ENCODE measurements at places on chromosomes 1 and 21.
A peak's percentile ranks its signal among the peaks of the same experiment; 100 is the strongest.

DNA sequence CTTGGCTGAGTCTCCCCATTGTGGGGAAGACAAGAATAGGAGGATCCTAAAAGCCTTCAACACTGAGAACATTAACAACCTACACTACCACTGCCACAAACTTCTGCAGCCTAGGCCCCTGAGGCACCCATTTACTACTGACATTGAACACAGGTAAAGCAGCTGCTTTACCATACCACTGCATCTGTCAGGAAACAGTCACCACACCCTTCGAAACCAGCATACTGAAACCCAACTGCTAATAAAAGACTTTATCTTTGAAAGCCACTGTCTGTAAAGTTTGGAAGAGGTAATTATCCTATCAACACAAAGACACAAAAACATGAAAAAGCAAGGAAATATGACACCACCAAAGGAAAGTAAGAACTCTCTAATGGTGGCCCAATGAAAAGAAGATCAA is 7.4 kb downstream of the IFNAR1 start:
- DNase-seq: no peak

GRCh38 chr1:102529446-102529845 is 532.7 kb upstream of the OLFM3 start:
- DNase-seq: no peak

GRCh38 chr21:39119891-39120290 is 63.4 kb downstream of the PSMG1 start:
- no peak for DNase-seq

GRCh38 chr1:220370041-220370700 is 97.9 kb upstream of the RAB3GAP2 start:
- DNase-seq: no peak

DNA sequence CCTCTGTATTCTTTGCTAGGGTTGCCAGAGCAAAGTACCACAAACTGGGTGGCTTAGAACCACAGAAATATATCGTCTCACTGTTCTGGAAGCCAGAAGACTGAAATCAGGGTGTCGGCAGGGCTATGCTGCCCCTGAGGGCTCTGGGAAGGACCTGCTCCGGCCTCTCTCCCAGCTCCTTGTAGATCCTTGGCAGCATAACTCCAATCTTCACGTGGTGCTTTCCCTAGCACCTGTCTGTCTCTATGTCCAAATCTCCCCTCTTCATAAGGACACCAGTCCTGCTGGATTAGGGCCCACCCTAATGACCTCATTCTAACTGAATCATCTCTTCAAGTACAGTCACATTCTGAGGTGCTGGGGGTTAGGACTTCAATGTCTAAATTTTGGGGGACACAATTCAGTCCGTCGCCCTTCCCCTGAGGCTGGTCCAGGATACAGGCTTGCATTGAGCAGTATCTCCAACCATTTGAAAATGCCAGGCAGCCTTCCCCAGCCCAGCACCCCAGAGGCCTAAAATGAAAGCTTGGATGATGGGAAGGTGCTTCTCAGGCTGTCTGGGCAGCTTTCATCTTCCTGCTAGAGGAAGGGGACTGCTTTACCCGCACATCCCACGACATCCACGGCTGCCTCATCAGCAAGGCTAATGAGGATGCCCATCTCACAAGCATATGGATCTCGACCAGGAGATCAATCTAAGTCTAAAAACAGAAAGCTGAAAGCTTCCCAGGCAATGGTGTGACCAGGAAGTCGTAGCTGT is 24.7 kb downstream of the TRIM67 start:
- no peak for DNase-seq

DNA sequence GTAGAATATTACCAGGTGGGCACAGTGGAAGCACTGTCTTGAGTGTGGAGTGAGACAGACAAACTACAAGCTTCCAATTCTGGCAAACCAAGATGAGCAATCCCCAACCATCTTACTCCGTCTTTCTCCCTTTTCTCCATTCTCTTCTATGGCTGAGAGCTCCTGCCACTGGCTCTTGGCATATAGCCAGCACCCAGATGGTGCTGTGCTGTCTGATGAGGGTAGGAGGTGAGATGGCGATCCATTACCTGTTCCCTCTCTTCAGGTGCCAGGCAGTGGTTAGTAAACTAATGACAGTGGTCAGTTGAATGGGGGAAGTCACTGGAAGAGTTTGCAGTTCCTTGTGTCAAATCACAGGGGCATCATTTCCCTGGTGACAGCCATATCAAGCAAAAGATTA is 108.4 kb downstream of the FNBP1L start:
- DNase-seq: no peak

DNA sequence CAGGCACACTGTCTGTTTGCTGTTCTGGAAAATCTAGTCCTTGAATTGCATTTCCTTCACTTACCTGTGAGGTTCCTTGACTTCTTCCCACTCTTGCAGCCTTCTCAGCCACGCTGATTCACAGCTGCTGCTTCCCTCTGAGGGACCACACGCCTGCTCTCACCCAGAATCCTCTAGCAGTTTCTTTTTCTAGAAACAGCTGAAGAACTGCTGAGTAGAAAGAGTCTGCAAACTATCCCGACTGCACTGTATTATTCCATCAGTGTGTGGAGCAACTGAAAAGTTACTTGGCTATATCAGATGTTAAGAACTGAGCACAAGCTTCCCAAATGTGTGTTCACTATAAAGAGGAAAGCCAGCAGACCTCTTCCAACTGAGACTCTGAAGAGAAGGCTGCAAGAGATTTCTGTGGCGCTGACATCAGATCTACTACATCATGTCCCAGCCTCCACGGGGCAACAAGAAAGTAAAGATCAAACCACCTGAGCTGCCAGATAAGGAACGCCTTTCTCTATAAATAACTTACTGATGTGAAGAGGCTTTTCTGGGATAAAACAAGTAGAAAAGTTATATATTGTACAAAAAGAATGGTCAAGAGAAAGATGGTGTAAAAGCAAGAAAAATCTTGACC is 226.6 kb downstream of the RERE start:
- DNase-seq: no peak

- no peak for DNase-seq
These were observed 98.0 kb upstream of the C1orf105 start for GRCh38 chr1:172322219-172323061.

DNA sequence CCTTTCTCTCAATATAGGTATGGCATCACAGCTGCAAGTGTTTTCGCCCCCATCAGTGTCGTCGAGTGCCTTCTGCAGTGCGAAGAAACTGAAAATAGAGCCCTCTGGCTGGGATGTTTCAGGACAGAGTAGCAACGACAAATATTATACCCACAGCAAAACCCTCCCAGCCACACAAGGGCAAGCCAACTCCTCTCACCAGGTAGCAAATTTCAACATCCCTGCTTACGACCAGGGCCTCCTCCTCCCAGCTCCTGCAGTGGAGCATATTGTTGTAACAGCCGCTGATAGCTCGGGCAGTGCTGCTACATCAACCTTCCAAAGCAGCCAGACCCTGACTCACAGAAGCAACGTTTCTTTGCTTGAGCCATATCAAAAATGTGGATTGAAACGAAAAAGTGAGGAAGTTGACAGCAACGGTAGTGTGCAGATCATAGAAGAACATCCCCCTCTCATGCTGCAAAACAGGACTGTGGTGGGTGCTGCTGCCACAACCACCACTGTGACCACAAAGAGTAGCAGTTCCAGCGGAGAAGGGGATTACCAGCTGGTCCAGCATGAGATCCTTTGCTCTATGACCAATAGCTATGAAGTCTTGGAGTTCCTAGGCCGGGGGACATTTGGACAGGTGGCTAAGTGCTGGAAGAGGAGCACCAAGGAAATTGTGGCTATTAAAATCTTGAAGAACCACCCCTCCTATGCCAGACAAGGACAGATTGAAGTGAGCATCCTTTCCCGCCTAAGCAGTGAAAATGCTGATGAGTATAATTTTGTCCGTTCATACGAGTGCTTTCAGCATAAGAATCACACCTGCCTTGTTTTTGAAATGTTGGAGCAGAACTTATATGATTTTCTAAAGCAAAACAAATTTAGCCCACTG is 11.5 kb downstream of the HIPK1 start:
- peak; percentile 95 for DNase-seq

- peak; percentile 93 for DNase-seq
These were observed 20.4 kb upstream of the UBXN10 start for GRCh38 chr1:20165522-20165951.

- DNase-seq: no peak
These were observed 33.8 kb downstream of the STIL start for GRCh38 chr1:47280142-47280541.

DNA sequence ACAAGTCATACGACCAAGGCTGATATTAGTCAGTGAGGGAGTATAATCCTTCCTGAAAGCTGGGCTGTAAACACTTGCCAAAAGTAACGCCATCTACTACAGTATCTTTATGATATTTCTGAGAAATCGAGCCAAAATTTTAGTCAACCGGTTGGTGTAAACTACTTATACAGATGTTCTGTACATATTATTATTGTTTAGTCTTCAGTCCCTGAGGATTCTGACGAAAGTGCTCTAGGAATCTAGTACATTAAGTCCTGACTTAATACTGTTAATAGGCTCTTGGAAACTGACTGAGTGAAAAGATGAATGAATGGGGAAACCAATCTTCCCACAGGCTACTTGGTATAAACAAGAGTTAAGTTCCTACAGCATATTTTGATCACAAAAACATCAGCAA is 274.3 kb downstream of the USP25 start:
- no peak for DNase-seq

GRCh38 chr1:68617942-68618341 is 121.1 kb upstream of the DEPDC1 start:
- DNase-seq: no peak

GRCh38 chr1:208641579-208642280 is 397.5 kb upstream of the PLXNA2 start:
- no peak for DNase-seq

DNA sequence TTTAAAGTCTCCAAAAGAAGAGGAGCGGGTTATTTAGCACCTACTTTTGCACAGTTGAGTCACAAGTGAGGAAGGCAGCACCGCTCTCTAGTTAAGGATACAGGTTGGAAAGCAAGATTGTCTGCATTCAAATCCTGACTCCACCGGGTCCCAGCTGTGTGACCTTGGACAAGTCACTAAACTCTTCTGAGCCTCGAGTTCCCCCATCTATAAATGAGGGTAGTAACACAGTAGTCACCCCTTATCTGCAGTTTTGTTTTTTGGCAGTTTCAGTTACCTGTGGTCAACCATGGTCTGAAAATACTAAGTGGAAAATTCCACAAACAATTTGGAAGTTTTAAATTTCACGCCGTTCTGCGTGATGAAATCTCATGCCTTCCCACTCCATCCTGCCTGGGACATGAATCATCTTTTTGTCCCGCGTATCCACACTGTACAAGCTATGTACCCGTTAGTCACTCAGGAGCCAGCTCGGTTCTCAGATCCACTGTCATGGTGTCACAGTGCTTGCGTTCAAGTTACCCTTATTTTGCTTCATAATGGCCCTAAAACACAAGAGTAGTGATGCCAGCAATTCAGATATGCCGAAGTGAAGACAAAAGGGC is 49.4 kb downstream of the CAPZB start:
- DNase-seq: no peak

GRCh38 chr1:107993920-107994319 is 28.9 kb upstream of the VAV3 start:
- DNase-seq: no peak

GRCh38 chr1:11749203-11749689 is 12.7 kb upstream of the C1orf167 start:
- DNase-seq: peak; percentile 70

DNA sequence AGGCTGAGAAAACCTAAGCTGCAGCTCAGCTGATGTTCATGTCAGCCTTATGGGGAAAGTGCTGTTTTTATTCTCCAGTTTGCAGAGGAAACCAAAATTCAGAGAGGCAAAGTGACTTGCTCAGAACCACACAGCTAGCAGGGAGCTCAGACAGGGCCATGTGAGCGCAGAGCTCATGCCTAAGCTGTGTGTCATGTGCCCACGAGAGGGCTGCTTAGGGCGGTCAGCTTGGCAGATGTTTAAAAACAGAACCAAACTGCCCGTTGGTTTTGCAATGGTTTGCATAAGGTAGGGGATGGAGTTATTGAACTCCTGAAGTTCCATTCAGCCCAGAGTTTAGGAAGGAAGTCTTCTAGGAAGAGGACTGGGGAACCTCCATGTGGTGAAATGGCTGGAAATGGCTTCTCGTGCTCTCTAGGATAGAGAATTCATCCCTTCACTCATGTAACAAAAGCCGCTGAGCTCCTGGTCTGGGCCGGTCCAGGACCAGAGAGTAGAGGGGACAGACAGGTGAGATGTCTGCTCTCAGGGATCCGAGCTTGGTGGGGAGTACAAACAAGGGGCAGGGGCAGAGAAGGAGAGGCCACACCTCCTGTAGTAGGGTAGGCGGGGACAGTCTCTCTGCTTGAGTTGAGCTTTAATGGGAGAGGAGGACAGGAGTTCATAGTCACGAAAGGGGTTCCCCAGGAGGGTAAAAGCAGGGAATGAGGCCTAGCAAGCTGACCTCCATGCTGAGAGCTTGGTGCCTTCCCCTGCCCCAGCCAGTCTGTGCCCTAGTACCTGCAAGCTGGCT is 46.9 kb downstream of the ARHGEF10L start:
- DNase-seq: peak; percentile 81

GRCh38 chr1:177793900-177794299 is 176.0 kb downstream of the SEC16B start:
- no peak for DNase-seq

GRCh38 chr21:44742418-44743153 is 31.2 kb upstream of the TSPEAR start:
- DNase-seq: peak; percentile 16

GRCh38 chr21:42383331-42383730 is 12.5 kb downstream of the TMPRSS3 start:
- no peak for DNase-seq

DNA sequence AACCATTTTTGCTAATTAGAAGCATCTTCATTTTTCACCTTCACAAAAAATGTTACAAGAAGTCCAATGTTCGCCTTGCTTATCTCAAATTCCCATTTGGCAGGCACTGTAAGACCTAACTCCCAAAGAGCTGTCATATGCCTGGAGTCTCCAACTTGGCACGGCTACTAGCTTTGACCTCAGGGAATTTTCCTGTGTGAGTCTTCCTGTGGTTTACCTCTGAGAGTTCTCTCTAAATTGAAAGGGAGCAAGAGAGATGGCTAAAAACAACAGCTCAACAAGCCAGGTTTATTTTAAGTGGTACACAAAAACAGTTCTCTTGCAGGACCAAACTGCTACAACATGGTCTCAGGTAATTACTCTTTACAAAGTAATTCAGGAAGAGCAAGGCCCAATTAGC is 756.0 kb upstream of the ADGRL2 start:
- DNase-seq: no peak

GRCh38 chr1:98045767-98046641 is 125.2 kb upstream of the DPYD start:
- DNase-seq: no peak

DNA sequence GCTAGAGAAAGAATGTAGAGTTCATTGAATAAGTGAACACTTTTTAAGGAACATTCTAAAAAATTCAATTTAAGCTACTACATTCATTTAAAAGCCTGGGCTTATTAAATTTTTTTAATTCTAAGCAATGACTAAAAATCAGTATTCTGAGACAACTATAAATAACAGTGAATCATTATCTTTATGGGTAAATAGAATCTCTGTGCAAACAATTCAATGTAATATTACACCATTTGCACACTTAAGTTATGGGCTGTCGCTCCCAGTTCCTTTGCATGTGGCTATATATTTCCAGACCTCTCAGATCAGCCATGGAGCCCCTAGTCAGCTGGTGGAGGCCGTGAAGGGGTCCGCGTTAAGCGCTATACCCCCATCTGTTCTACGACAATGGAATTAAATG is 65.1 kb downstream of the KCNK1 start:
- DNase-seq: no peak

All from MV-4-11 (cell line).